NCI-H2227 treated with DMSO at 0.1 percent for 48 hours (cell line): ENCODE measurements at places on chromosomes 6 and 20.

DNA sequence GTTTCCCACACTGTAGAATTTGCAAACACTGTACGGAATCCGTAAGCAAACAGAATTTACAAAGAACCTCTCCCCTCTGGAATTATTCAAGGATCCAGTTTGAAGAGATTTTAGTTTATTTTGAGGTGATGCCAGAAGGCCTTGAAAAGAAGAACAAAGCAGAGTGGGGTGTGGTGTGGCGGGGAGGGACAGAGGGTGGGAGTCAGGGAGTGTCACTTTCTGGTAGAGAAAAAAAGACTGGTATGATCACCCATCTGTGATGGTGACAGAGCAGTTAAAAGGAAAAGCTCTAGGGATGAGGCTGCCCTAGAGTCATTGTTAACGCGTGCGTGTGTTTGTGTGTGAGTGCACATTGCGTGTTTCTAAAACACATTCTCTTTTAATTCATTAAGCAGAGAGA, 97.0 kb upstream of the F13A1 start:
- DNase-seq, result no peak

GRCh38 chr6:18515767-18516166, 128.6 kb downstream of the RNF144B start:
- DNase-seq, result no peak

DNA sequence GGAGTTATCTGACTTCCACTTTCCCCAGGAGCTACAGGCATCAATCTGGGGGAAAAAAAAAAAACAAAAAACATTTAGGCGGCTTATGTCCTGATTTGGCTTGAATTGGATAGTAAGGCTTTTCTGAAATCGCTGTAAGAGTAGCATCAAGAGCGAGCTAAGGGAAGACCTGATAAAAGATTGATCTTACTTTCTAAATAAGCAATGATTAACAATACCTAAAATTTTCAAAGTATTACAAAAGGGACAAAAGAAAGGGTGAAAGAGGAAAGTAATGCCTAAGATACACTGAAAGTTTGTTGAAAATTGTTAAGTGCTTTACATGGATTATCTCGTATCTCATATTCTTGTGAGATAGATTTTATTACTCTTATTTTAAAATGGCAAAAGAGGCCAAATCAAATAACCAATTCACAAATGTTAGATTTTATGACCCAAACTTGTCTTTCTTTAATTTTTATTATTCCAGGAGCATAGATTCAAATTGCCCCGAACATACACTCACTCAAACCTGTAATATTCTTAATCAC, 106.4 kb upstream of the PRSS16 start:
- DNase-seq, result no peak

GRCh38 chr20:36861625-36861874, 14.4 kb upstream of the TLDC2 start:
- no peak for DNase-seq

DNA sequence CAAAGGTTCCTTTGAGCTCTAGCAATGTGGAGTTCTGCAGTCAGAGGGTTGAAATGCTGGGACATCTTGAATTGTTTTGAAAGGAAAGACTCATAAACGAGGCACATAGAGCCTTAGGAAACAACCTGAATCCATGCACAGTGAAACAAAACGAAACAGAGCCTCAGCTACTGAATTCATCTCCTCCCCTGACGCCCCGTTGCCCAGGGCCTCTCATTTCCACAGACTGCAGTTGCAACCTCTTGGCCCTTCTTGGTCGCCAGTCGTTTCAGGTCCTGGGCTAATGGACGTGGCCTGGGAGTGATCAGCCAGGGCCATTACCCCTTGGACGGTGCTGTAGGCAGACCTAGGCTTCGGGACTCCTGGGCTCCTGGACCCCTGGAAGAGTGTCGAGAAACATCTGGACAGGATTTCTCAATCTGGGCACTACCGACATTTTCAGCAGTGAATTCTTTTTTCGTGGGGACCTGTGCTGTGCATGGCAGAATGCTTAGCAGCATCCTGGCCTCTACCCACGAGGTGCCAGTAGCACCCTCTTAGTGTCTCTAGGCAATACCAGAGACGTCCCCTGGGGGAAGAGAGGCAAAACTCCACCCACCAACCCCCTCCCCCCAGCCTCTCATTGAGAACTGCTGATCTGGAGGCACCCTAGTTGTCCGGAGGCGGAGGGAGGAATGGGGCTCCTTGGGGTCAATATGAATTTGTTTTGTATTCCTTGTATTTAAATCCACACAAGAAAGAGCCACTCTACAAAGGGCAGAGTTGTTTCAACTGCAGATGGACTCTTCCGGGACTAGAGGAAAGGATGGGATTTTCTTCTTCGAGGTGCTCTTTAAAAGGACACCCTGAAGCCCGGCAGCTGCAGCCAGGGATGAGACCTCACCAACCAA, 50.2 kb downstream of the TMEM242 start:
- no peak for DNase-seq

- DNase-seq, result no peak
Observed at GRCh38 chr6:12538881-12539357, 177.6 kb upstream of the PHACTR1 start.

GRCh38 chr6:144488590-144488989, 203.5 kb downstream of the UTRN start:
- DNase-seq, result no peak

GRCh38 chr6:7787137-7787608, 61.3 kb downstream of the BMP6 start:
- DNase-seq, result no peak

- DNase-seq, result no peak
Observed at GRCh38 chr6:1118287-1118647, 193.6 kb upstream of the FOXQ1 start.

DNA sequence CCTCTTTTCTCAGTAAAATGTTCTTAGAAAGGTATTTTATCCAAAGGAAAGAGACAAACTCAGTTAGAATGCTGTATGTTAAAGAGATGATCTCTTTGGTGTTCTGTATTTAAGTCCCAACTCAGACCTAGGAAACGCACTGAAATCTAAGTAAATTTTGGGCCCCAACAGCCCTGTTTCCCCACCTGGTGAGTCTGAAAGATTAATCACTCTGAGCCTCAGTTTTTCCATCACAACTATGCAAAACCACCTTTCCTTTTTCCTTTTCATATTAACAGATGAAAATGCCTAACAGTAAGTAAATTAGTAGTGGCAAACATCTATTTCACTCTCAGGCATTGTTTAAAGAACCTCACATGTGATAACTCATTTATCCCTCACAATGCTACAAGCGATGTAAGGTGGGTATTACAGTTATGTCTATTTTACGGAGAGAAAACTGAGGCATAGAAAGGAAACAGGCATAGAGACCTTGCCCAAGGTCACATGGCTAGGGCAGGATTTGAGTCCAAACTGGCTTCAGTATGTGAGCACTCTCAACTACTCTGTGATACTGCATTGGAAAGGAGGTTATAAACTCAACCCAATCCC, 36.0 kb upstream of the FAM83C start:
- DNase-seq, result no peak

DNA sequence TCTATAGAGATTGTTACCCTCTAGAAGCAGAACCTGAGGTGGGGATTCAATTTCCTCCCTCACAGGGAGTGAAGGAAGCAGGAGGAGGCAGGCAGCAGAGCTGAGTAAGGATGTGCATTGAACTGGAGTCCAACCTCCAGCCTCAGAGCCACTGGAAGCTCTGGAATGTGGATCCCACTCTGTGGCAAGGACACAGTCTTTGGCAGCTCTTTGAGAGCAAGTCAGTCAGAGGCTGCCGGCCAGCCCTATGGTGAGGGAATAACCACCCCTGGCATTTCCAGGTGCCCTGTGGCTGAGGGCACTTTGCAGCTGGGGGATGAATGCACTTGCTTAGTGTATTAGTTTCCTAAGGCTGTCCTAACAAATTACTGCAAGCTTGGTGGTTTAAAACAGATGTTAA, 37.2 kb downstream of the EBF4 start:
- DNase-seq, result no peak

GRCh38 chr6:36197739-36198221, 1.2 kb downstream of the BRPF3 start:
- DNase-seq, result no peak

DNA sequence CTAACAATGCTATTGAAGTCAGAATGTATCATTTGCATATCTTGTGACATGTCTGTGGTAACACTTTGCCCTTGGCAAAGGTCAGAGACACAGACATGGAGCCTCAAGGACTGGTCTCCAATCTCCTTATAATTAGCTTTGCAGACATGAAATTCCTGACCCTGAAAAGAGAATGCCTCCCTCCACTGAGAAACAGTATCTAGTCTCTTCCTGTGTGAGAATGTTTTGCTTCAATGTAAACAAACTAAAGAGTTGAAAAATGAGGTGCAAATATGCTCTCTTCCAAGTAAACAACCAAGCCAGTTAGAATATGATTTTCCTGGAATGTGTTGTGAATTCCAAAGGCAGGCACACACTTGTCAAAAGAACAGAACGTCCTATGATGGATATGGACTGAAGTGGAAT, 407.1 kb upstream of the MARCKS start:
- no peak for DNase-seq

- no peak for DNase-seq
Observed at GRCh38 chr20:20733943-20734342, 21.5 kb upstream of the RALGAPA2 start.

- no peak for DNase-seq
Observed at GRCh38 chr6:16136621-16137450, 8.0 kb downstream of the MYLIP start.

GRCh38 chr6:84739866-84740208, 24.6 kb downstream of the TBX18 start:
- DNase-seq, result no peak

DNA sequence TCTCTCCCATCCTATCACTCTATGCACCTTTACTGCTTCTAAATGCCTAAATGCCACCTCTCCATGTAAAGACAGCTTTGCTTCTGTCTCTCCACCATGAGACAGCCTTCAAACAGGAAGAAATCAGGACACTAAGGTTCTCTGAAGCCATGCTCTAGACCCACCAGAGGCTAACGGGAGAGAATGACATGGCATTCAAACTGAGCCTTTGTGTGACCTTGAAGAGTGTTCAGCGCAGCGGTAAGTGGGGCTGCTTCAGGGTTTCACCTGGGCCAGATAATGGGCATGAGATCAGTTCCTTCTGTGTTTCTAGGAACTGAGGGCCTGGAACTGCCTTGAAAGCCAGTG, 20.1 kb downstream of the FAM50B start:
- no peak for DNase-seq

DNA sequence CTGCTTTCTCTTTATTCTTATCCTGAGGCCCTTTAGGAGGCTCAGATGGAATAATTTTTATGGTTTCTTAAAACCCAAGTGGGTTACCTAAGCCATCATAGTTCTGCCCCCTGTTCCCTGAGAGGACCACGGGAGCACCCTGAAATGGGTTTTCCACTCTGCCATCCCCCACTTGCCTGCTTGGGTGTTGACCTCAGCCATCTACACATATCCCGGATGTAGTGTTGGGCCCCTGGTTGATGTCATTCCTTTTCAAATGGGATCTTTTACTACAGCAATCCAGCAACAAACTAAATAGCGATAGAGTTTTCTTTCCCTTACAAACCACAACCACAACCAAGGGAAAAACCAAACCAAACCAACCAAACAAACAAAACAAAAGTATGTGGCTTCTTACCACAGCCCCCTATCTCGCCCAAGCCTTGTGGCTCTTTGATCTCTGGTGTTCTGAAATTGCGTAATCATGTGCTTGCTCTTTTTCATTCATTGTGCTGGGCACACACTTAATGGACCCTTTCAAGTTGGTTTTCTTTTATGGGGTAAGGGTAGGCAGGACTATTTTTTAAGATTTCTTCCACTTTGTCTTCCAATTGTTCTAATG, 154.9 kb downstream of the ESR1 start:
- DNase-seq, result no peak

DNA sequence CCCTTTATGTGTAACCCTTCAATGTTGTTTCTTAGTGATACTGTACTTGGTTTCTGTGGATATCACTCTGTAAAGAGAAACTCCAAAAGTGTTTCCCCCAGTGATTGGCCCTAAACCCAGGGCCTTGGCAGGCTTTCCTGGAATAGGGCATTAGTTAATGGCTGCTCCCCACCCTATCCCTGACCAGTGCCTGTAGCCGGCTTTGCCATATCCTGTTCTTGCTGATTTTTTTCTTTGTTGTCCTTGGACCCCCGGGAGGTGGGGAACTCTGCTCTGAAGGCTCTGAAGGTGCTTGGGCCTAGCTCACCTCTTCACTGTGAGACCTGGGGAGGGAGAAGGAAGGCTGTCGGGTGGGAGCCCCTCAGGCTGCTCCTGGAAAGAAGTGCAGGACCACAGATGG, 120.1 kb downstream of the TCP11 start:
- DNase-seq, result no peak

GRCh38 chr6:11964729-11965335, 47.3 kb upstream of the HIVEP1 start:
- DNase-seq, result no peak

DNA sequence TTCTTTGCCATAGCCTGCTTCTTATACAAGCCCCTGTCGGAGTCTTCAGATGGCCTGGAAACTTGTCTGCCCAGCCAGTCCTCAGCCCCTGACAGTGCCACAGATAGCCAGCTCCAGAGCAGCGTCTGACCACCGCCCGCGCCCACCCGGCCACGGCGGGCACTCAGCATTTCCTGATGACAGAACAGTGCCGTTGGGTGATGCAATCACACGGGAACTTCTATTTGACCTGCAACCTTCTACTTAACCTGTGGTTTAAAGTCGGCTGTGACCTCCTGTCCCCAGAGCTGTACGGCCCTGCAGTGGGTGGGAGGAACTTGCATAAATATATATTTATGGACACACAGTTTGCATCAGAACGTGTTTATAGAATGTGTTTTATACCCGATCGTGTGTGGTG, 29.5 kb downstream of the SLCO4A1 start:
- DNase-seq, result no peak

GRCh38 chr6:32183483-32184083, 470 bp downstream of the AGER start:
- DNase-seq, result no peak

- peak; percentile 78 for DNase-seq
Observed at GRCh38 chr20:20362774-20363433, 5.0 kb upstream of the INSM1 start.

GRCh38 chr6:10555625-10556309, 34.6 kb downstream of the GCNT2 start:
- peak; percentile 92 for DNase-seq

- DNase-seq, result no peak
Observed at GRCh38 chr6:10441655-10442009, 26.8 kb upstream of the TFAP2A start.

DNA sequence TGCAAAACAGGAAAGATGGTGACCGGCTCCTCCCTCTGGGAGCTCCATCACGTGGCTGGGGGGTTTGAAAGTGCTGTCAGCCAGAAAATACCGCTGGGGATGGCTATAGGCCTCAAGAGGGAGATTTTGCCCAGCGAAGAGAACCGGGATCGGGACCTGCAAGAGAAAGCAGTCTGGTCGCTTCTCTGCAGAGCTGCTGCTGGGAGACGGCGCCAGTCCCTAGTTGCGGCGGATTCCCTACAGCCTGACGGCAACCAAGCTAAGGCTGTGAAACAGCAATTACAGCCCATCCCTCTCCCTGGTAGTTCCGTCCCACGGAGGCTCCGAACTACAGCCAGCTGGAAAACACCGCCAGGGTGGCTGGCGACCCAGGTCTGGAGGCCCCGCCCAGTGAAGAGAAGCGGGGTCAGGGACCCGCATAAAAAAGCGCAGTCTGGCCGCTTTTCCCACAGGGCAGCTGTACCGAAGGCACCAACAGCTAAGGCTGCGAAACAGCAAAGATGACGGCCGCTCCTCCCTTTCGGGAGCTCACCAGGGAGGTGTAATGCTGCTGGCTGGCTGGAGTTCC, 238.1 kb upstream of the IRAK1BP1 start:
- peak; percentile 13 for DNase-seq
